ENCODE measurements at places on chromosomes 2 and 18. TPM values are rescaled to one million over a fixed set of nuclear protein-coding genes. Genes with fewer than 3 reads are reported as not detected.

GRCh38 chr2:29420999-29421782 lies 306.0 kb downstream of the CLIP4 start:
- peak; percentile 16 for DNase-seq

CNDP2 gene
- 301 TPM for total RNA-seq

GRCh38 chr2:165682546-165682945 lies 111.5 kb downstream of the GALNT3 start:
- peak; percentile 12 for DNase-seq

- DNase-seq: no peak
These were observed 326.4 kb downstream of the EIPR1 start for GRCh38 chr2:3051266-3051665.

CYRIA gene
- total RNA-seq: 21.3 TPM

KLHL30 gene
- 0.96 TPM for total RNA-seq

ATP6V1C2 gene
- 0.10 TPM for total RNA-seq

GRCh38 chr2:157899125-157899839 lies 23.2 kb upstream of the ACVR1 start:
- no peak for DNase-seq

GRCh38 chr2:14454202-14454601 lies 178.3 kb upstream of the LRATD1 start:
- no peak for DNase-seq

NT5C1B gene
- total RNA-seq: not detected

DNA sequence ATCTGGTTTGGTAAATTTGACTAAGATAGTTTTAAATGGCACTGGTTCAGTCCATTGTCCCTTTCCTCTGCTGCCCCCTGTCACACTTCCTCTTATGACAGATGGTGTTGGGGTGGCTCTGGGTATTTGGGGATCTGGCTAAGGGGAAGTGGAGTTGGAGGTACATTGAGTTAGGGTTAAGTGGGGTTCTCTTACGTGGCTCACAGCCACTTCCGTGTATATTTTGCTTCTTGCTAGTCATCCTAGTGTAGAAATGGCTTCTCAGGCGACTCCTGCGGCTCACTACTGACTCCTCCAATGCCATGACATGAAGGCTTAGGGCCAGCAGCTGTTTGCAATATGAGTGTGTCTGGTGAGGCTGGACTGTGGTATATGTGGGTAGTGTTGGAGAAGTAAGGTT lies 187.0 kb downstream of the HAUS1 start:
- no peak for DNase-seq

- no peak for DNase-seq
These were observed 78.6 kb downstream of the FAM228A start for GRCh38 chr2:24253303-24253919.

DNA sequence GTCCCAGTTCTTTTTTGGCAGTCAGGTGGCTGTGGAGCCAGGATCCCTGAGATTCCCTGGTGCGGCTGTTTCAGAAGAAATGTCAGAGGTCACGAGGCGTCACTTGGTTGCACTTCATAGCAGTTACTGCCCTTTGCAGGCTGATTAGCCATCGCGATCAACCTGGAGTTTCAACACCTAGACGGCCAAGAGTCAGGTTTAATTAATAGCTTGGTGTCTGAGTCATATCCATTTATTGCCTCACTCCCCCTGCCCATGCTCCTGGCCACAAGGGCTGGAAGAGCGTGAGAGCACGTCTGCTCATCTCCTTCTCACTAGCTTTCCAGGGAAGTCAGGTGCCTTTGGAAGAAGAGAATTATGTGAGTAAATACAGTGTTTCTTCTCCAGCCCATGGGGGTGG lies 552.3 kb downstream of the TSN start:
- no peak for DNase-seq

DNA sequence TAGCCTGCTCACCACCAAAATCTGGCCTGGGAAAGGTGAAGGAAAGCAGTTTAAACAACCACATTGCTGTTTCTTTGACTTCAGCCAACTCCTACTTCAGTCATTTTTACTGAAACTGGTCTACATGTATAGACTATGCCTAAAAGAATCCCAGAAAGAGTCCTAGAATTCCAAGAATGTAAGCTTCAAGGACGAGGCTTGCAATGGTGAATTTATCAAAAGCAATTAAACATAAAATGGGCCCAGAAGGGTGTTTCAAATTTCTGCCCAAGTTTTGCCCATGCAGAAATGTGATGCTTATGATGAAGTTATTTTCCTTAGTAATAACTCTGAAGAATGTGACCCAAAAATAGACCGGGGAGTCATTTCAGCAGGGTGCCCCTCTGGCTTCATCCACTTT lies 16.6 kb downstream of the EN1 start:
- no peak for DNase-seq

SPDYA gene
- total RNA-seq: 0.65 TPM

GRCh38 chr2:28035816-28036215 lies 145.3 kb downstream of the BABAM2 start:
- no peak for DNase-seq

- no peak for DNase-seq
These were observed 22.3 kb upstream of the MYO1B start for GRCh38 chr2:191222952-191223351.

DNA sequence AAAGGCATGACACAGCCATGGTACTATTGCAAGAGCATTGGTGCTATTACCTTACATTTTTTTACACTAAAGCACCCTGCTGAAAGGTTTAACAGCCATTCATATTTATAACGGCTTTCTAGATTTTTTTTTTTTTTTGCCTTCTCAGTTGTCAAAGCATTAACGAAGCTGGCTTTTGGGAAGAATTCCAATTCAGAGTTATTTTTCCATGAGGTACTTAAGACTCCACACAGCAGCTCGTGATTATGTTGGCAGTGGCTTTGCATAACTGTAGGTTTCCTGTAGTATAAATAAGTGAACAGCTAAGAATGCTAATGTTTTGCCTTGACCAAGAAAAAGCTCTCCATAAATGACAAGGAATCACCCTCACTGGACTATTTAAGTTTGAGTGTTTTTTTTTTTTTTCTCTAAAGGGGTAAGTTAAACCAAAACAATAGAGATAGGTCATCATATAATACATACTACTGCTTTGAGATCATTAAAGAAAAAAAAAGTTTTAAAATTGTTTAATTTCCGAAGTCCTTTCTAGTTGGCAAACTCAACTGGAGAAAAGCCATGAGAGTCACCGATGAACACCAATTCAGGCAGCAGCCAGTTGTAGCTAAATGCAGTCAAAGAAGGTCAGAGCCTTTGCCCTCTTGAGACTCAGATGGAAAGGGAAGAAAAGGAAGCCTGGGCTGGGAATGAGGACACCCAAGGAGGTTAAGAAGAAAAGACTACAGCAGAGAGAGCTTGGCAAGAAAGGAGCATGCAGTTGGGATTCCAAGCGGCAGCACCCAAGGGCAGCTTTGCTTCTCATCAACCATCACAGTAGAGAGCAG lies 187.4 kb upstream of the NCKAP5 start:
- DNase-seq: peak; percentile 92

GRCh38 chr2:24723665-24724064 lies 69.5 kb downstream of the PTRHD1 start:
- no peak for DNase-seq

DNA sequence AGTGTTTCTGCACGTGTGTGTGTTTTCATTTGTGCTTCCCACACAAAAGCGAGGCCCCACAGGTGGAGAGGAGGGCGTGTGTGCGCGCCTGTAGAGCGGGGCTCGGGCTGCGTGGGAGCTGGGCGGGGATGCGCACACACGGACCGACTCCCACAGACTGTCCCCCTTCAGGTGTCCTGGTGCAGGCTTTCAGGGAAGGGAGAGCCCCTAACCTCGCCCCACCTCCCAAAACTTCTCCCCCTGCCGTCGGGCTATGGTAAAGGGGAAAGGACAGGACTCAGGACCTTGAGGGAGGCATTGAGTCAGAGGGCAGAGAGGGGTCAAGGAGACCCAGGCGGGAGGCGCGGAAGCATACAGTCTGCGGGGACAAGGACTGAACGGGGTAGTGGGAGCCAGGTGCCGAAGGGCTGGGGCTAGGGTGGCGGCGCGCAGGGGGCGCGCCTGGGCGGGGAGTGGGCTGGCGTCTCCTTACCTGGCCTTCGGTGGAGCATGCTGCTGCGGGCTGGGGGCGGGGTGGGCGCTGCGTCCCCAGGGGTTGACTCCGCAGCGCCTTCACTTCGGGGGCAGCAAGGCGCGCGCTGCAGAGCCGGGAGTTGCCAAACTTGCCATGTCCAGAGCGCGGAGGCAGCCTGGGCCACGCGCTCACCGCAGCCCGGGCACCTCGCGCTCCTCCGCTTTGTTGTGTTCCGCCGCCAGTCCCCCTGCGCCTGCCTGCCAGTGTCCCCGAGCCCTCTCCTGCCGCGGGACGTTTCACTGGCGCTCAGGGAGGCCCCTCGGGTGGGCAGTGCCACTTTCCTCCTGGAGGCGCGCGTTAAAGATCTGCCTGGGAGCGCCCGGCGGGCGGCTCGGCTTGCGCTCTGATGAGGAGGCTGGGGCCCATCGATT lies 302.0 kb downstream of the NCKAP5 start:
- DNase-seq: no peak

GRCh38 chr2:213079756-213080155 lies 71.7 kb downstream of the IKZF2 start:
- no peak for DNase-seq

ONECUT2 gene
- total RNA-seq: 0.26 TPM

- DNase-seq: peak; percentile 37
These were observed 6.2 kb downstream of the MRPS5 start for GRCh38 chr2:95115418-95115817.

- DNase-seq: no peak
These were observed 539.4 kb downstream of the RIT2 start for GRCh38 chr18:42576124-42576523.

LOXHD1 gene
- total RNA-seq: 0.76 TPM

GRCh38 chr18:79900610-79901570 lies 50.6 kb downstream of the SLC66A2 start:
- no peak for DNase-seq

ZNF385B gene
- 51.3 TPM for total RNA-seq

GRCh38 chr2:145007960-145008263 lies 488.0 kb upstream of the ZEB2 start:
- DNase-seq: no peak

ACMSD gene
- not detected for total RNA-seq

ACYP2 gene
- total RNA-seq: 18.8 TPM

DNA sequence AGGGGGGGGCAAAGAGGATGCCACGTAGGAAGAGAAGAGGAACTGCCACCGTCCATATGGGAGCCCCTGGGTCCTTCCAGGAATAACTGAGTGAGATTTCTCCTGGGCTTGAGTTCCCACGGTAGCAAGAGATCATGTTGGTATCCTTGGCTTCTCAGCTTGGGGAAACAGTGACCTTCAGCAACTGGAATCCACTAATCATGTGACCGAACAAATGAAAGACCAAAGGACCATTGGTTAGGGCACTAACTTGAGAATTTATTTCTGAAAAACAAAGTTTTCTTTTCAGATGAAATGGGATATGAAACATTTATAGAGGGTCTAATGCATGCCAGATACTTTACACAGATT lies 259.4 kb upstream of the ID2 start:
- no peak for DNase-seq

ALPP gene
- 3.1 TPM for total RNA-seq

DNA sequence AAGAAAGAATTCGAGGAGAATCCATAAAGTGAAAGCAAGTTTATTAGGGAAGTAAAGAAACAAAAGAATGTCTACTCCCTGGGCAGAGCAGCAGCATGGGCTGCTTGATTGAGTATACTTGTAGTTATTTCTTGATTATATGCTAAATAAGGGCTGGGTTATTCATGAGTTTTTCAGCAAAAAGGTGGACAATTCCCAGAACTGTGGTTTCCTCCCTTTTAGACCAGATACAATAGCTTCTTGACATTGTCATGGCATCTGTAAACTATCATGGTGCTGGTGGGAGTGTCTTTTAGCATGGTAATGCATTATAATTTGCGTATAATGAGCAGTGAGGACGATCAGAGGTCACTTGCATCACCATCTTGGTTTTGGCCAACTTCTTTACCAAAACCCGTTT lies 25.6 kb upstream of the TBC1D8 start:
- no peak for DNase-seq

MAP3K19 gene
- 2.1 TPM for total RNA-seq

ARID5A gene
- 17.4 TPM for total RNA-seq

DNA sequence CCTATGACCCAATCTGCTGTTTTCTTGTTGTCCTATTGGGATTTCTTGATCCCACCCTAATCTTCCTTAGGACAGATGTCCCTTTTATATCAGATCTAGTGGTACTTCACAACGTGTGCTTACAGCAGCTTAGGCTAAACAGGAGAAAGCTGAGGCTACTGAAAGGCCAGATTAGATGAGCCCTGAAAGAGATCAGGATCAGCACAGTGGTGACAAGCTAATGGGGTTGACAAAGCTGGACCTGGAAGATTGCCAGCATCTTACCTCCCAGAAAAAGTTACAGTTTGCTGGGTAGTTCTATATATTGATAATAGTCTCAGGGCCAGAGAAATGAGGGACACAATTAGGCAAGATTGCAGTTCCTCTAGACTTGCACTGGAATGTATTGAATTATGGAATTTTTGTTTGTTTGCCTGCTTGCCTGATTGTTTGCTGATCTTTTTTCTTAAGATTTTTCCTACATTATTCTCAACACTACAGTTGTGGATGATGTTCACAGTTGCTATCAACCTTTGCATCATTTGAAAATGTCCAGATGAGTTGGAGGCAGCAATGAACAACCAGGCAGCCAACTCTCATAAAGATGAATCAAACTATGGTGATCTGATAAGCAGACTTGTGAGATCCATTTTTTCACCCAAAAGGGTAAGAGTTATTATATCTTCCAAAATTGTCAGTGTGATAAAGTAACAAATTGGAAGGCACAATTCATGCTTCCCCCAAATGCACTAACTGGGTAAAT lies 49.1 kb upstream of the PIK3C3 start:
- DNase-seq: no peak

DNA sequence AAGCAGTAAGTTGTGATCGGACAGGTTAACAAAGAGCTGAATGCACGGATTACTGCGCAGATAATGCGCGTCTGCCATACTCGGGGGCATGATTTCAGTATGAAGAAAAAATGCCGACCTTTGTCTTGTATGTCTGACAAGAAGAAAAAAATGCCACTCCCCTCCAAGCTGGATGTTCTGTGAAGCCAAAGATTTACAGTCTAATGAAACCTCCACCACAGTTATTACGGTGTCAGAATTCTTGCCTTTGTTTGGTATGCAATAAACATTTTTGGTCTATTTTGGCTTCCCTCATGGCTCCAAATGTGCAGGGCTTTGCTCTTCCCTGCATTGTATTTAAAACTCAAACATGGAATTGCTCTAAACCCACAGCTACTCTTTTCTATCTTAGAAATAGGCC lies 72.2 kb upstream of the THUMPD2 start:
- DNase-seq: no peak

GRCh38 chr2:195560209-195560895 lies 96.7 kb upstream of the SLC39A10 start:
- DNase-seq: no peak

ESPNL gene
- total RNA-seq: 0.67 TPM

Measured in left lung (tissue), 14 donors.